ENCODE measurements at places on chromosomes 3 and 15.

GRCh38 chr3:130687327-130687726 lies 59.3 kb downstream of the PIK3R4 start:
- no peak for DNase-seq

GRCh38 chr3:149316437-149316836 lies 17.0 kb downstream of the TM4SF18 start:
- no peak for DNase-seq

- no peak for DNase-seq
Measured at GRCh38 chr3:59809016-59809415, 759.2 kb upstream of the CFAP20DC start.

DNA sequence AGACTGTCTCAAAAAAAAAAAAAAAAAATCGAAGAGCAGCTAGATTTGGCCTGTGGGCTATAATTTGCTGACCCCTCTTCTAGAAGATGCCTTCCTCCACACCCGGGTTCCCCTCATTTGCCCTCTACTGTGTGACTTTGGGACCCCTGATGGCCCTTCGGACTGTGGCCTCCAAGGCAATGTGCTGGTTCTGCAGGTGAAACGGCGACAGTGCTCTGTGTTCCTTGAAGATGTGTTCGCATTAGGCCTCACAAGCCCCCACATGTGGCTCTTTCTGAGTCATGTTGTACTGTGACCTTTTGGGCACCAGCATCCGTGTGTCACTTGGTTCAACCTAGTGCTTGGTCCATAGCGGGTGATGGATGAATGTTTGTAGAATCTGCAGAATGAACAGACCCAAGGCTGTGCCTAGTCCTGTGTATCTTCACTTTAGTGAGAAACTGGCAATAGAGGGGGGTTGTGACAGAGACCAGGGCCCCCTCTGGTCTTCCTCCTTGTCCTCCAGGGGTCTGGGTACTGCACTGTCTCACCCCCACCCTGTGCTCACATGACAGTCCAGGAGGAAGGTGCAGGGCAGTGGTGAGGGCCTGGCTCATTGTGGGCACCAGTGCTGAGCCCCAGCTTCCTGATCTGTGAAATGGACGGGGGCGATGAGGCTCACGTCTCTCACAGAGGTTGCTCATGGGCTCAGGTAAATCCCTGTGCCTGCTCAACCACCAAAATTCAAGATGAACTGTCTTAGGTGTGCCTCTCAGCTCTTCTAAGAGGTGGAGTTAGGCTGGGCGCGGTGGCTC lies 22.7 kb downstream of the GOLGA6L2 start:
- no peak for DNase-seq

DNA sequence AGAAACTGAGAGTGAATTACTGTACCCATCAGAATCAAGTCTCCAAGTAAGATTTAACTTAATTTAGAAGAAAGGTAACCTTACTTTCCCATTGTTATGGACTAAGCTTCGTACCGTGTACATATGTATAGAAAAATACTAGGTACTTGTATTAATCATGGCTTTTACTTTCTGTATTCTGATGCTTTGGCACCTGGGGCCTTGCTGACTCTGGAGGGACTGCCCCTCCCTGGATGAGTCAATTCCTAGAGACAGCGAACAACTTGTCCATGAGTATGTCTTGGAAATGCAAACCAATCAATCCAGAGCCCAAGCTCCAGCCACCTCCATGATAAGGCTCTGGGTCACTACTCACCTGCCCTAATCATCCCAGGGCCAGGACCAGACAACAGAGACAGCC lies 50.0 kb upstream of the DGKG start:
- no peak for DNase-seq

- no peak for DNase-seq
Measured at GRCh38 chr15:36886191-36886590, 214.2 kb downstream of the MEIS2 start.

DNA sequence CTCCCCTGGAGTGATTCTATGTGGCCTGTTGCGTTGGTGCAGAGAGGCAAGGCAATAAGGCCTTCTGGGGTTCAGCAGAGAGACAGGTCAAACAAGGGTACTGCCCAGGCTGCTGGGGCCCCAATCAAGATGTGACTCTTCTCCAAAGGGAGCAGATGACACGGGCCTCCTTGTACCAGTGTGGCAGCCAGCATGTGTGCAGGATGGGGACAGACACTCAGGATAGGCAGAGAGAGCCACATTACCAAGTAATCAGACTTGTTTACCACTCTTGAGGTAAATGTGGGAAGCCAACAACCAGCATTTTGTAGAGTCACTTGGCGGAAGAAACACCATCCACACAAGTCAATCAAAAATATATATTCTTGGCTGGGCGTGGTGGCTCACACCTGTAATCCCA lies 95.3 kb upstream of the DLG1 start:
- DNase-seq: no peak

DNA sequence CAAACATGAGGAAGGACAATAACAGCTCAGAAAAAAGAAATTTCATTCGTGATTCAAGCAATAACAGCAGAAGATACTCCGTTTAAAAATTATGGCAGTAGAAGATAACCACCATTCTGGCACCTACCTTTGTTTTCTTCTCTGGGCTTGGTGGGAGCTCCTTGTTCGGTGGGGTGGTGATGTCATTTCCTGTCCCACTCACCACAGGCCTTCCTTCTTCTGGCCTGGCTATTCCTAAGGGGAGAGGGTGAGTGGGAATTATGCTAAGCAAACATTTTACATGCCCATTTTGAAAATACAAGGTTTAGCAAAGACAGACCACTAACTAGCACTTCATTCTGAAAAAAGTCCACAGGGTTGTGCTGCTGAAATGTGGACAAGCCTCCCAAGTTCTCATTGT lies 74.4 kb downstream of the DHX30 start:
- no peak for DNase-seq

DNA sequence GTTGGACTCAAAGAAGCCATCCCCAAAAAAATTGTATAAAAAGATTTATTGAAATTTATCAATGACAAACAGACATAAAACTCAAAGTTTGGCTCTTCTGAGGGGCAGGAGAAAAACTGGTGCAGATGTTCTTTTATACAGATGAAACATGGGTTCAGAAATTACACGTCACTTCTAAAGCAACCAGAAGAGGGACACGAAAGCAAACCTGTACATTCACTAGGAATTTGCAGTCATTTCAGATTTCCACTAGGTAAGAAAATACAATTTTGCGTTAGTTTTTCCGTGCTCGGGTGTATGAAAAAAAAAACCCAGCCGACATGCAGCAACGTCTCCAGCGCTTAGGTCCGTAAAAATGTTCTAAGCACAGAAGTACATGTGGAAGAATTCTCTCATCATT lies 41.8 kb downstream of the ANP32A start:
- no peak for DNase-seq

DNA sequence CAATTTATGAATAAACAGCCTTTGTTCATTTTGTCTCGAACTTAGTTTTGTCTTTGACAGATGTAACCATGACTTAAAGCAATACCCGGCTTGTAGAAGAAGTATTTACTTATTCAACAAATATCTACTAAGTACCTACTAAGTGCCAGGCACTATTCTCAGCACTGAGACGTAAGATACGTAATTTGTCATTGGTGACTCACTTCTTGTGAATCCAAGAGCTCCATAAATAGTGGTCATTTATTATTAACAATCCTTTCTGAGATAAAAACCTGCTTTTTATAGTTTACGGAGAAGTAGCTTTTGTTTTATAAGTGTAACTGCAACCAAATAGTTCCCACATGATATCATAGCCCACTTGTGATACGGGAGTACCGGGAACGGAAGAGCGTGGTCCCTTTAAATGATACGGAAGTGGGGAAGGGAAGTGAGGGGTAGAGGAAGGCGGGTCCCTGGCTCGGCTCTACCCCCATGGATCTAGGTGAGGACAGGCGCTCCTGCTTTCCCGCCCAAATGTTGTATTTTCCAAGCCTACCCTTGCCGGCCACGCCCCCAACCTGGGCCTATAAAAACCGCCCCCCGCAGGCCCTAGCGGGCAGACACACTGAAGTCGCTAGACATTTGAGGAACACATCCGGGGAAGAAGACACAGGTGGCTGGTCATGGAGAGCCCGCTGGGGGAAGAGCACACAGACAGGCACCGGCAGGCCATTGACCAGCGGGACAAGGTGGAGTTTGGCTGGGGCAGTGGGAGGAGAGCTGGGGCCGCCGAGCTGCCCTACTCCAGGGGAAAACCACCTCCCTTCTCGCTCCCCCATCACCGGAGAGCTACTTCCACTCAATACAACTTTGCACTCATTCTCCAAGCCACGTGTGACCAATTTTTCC lies at the start of gene SAMMSON:
Gene SAMMSON (plus strand): TSS at position 594 of the 888 bp plus-strand sequence.
- no peak for DNase-seq

DNA sequence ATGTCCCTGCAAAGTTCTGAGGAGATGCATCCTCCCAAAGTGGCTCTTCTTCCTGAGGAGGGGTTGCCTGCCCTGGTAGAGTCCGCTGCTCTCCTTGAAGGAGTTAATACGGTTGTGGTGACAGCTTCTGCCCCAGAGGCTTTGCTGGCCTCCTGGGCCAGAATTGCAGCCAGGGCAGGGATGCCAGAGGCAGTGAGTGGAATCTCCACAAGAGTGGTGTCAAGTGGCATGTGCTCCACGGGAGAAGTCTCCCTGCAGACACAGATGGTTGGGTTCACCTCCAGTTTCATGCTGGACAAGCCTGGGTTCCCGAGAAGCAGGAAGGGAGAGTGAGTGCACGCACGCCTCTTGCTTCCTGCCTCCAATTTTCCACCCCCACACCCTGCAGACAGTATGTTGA lies 105.5 kb downstream of the SLC25A26 start:
- no peak for DNase-seq

- no peak for DNase-seq
Measured at GRCh38 chr15:78987556-78988360, 42.9 kb upstream of the CTSH start.

DNA sequence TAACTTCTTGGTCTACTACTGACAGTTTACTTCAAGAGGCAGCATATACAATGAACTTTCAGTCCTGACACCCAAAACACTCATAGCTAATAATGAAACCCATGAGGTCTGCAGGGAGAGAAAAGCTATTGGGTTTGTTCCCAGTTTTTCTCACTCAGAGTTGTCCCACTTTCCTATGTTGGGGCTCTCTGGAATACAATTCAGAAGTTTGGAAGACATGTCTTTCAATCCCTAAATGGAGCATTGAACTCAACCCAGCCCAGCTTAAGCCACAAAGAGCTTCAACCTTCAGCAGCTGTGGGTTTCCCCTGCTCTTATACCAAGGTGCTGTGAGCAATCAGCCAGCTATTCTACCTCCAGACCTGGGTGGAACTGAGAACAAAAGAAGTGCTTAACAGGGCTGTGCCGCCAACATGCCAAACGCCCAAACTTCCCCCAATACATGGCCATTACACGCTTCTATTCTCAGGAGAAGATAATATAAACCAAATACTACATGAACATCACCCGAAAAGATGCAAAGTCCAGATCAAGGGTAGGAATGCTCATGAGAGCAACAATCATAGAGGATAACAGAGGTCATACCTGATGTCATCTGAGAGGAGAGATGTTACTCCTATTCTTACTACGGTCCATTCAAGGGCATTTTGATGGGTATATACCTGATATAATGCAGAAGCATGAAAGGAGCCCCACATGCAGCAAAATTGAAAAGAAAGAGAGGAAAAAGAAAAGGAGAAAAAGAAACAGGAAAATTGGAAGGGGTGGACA lies 131.2 kb upstream of the TGFBR2 start:
- no peak for DNase-seq

DNA sequence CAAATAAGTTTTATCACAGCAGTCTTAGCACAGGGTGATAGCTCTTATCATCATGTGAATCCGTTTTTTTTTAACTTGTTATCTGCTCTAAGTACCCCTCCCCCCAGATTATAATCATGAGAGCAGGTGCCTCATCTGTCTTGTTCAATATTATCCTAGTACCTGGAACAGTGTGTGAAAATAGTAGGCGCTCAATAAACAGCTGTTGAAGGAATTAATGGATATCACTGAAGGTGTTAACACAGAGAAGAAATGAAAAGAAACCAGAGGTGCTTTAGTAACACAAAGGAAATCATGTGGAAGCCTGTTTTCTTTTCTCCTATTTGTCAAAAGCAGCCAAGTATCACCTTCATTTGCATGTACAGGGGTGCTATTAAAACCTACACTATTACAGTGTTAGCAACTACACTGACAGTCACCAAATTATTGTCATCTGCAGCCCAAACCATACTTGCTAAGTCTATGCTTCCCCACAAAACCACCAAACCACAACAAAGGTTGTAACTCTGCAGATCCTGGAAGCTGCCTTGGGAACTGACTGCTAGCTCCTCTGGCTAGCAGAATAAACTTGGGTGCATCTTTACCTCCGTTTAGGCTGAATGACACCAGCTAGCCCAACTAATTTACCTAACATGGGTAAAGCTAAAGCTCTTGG lies 2.9 kb downstream of the XPC start:
- no peak for DNase-seq

DNA sequence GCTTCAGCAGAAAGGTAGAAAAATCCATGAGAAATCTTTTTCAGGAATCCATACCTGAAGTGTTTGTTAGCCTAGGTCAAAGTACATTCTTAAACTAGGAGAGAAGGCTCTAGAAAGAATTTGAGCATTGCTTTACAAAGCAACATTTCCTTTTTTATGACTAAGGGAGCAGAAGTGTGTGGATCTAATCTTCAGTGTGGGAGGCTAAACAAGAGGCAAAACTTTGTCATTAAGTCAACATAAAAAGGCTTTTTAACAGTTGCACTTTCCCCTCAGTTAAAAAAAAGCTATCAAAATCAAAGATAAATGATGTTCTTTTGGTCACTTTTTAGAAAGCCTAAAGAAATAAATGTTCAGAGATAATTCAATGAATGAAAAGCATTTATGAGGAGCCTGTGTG lies 154.8 kb downstream of the TMEM108 start:
- DNase-seq: no peak

DNA sequence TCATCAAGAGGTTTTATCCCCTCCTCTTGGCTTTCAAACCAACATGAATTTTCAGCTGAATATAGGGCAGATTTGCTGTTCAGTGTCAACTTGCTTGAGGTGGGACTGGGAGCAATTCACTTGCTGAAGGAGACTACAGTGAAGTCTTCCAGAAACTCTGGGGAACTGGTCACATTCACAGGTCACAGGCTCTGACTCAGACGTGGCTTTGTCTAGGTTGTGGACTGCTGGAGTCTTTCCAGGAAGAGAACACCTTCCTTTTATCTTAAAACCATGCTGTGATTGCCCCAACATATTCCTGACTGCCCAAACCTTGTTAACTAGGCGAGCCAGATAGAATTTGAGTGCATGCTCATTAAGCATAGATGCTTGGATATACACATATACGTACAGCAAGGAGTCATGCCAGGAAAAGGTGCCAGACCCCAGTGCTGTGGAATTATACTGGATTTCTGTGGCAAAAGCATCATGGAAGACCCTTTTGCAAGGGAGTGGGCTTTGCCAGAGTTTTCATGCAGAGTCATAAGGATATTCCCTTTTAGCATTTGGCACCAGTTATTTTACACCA lies 399.1 kb upstream of the TBL1XR1 start:
- peak; percentile 59 for DNase-seq

- DNase-seq: no peak
Measured at GRCh38 chr3:95923496-95924210, 890.7 kb upstream of the EPHA6 start.

- no peak for DNase-seq
Measured at GRCh38 chr3:52040600-52040999, 15.8 kb downstream of the DUSP7 start.

DNA sequence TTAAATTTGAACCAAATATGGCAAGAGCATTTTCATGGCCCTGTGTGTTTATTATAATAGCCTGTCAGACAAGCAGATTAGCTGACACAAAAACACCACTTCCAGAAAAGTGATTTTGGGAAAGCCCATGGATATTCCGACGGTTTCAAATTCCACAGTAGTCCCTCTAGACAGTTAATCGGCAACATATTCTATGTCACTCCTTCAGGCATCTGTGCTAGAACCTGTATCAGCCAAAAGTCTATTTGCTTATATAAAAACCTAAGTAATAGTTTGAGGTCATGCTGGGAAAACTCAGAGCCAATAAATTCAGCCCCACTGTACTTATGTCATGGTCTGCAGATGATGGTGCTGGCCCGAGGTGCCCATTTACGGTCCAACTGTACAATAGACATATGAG lies 110.2 kb upstream of the ARHGEF26 start:
- no peak for DNase-seq

Measured in DMS79 treated with DMSO at 0.1 percent for 48 hours (cell line).